GM19239 (cell line): ENCODE measurements at places on chromosomes 2 and 18.
A peak's percentile ranks its signal among the peaks of the same experiment; 100 is the strongest.

GRCh38 chr18:77108001-77108692, 24.4 kb downstream of the MBP start:
- no peak for DNase-seq

- no peak for DNase-seq
Observed at GRCh38 chr2:68917034-68917718, 35.5 kb downstream of the GKN2 start.

DNA sequence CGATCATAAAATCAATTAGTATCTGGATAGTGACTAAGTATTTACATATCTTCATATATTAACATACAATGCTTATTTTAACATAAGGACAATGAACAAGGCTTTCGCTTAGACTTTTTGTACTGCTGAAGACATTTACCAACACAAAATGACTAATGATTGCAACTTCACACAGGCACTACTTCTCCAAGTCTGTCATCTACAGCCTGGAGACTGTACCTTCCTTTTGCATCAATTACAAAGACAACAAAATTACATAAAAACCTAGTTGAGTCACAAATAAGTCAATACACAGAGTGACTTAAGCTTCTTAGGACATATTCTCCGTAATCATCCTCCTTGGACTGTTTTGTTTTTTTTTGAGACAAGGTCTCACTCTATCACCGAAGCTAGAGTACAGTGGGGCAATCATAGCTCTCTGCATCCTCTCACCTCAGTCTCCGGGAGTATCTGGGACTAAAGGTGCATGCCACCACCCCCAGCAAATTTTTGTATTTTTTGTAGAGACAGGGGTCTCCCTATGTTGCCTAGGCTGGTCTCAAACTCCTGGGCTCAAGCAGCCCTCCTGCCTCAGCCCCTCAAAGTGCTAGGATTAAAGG, 15.9 kb downstream of the PUM2 start:
- DNase-seq, result no peak

DNA sequence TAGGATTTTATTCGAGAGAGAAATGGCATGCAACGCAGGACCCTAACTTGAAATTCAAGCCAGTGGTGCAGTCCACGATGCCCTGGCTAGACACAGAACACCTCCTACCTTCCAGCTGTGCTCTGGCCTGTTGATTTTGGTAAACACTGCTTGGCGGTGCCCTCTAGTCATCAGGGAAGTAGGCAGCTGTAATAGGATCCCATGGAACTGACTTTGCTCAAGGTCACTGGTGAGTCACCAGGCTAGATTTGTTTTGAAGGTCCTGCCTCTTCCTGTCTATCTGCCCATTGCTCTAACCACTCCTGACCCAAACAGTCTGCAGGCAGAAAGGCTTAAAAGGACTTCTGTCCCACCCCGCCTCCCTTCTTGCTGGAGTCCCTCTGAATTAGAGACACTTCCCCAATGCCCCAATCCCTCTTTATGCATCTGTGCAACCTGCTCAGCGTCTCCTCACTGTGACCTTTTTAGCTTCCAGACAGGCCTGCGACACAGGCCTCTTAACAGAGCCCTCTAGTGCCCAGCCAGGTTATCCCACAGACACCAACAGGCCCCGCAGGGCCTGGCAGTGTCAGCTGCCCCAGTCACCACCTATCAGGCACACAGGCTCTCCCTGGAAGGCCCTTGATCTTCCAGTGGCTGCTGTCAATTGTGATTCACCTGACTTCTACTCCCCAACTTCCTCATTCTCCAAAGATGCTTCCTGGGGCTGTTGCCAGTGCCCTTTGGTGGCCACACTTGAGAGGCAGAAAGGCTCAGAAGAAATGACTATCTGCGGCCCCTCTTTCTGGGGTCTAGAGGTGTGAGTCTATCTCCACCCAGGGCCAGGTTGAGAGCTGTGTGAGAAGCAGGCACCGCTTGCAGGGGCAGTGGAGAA, 5.2 kb downstream of the TMEM127 start:
- DNase-seq, result peak; percentile 43

DNA sequence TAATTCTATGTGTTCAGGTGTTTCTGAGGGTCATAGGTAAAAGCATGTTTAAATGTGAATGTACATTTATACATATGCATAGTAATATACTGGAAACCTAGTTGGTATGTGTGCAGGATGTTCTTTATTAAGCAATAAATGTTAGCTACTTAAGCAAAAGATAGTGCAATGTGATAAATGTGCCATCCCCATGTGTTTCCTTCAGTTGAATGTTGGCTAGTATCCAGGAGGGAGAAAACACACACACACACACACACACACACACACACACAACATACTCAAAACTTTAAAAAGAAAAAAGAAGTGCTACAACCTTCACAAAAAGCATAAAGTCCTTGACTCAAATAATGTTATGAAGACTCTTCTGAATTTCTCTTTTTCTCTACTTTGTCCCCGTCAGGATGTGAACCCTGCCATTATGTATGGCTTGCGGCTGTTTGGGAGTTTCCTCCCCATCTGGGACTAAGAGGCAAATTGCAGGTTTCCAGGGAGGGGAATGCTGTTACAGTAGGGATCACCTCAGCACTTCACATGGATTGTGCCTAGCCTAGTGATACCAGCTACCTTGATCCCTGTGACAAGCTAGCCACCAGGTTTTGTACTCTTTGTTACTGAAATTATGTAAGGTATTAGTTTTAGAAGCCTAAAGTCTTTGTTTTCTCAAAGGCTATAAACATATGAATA, 82.6 kb downstream of the IKZF2 start:
- no peak for DNase-seq

- no peak for DNase-seq
Observed at GRCh38 chr2:240459401-240460252, 24.2 kb downstream of the GPC1 start.

- DNase-seq, result no peak
Observed at GRCh38 chr2:12441750-12442475, 274.8 kb upstream of the TRIB2 start.
